GM12891 (cell line): ENCODE measurements at places on chromosomes 16 and 17.
A peak's percentile ranks its signal among the peaks of the same experiment; 100 is the strongest.

GRCh38 chr17:59490216-59490615 lies 75.2 kb upstream of the DHX40 start:
- DNase-seq, result no peak

- no peak for DNase-seq
Observed at GRCh38 chr16:66538910-66539309, 11.0 kb downstream of the TK2 start.

DNA sequence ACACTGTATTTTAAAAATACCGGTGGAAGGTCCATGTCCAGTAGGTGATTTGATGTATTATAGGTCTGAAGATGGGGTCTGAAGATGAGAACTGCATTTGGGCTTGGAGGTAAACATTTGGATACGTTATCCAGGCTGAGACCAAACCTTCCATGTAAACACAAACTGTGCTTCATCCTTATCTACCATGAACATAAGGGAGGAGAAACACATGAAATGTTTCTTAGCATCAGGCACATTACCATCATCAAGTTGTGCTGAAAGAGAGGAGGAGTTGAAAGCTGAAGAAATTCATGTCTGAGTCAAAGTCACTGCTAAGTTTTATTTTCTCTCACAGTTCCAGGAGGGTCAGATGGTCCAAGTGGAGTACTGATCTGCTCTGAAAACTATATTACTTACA lies 11.4 kb downstream of the SF3B3 start:
- DNase-seq, result no peak

GRCh38 chr17:61343576-61343975 lies 56.1 kb upstream of the TBX2 start:
- DNase-seq, result no peak

DNA sequence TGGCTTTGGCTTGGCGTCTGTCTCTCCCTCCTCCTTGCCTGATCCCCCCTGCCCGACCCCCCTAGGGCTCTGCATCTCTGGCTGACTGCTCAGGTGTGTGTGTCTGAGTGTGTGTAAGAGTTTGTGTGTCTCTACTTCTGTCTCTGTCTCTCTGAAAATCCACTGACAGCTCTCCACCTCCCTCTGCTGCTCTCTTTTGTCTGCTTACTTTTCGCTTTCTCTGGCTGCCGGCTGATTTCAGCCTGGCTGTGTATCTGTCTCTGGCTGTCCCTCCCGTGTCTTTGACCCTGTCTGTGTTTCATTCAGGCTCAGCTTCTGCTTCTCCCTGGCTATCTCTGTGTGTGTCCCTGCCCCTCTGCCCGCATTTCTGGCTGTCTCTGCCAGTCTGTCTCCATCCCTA lies 3.8 kb upstream of the SPEM1 start:
- no peak for DNase-seq

DNA sequence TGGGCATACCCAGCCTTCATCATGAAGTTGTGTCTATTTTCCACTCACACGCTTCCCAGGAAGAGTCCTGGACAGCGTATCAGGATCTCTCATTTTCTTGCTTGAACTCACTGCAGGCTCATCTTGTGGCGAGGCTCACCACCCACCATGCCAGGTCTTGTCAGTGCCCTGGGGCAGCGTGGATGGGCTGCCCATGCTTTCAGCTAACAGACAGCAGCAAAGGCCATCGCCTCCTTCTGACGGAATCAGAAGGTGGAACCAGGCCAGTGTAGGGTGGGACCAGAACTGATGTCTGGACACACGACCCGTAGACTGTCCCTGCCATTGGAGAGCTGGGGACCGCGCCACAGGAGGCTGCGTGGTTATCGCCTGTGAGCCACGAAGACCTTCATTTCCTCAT lies 169.4 kb downstream of the FOXL1 start:
- no peak for DNase-seq

GRCh38 chr16:30003670-30004423 lies 7.0 kb downstream of the DOC2A start:
- no peak for DNase-seq

DNA sequence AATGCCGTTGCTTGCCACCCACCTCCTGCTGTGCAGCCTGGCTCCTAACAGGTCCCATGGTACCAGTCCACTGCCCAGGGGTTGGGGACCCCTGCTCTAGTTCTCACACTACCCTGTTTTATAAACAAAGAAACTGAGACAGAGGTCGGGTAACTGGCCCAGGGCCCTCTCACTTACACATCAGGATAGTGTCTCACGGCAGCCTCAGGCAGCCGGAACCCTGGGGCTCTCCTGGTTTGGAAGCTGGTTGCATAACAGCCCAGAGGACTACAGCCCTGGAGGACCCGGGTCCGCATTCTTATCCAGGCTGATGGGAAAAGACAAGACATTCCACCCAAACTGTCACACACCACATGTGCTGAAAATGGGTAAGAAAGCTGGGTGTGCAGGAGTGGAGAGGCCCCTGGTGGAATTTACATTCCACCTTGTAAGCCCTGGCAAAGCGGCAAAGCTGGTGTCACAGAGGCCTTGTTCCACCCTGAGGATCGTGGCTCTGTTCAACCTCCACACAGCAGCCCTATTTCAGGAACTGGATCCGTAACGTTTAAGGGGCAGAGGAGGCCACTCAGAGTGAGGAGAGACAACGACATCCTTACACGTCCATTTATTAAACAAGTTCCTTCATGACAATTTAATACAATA lies 9.8 kb downstream of the CMTM3 start:
- DNase-seq, result no peak

- DNase-seq, result no peak
Observed at GRCh38 chr16:57670196-57670595, 2.1 kb downstream of the ADGRG3 start.

- DNase-seq, result no peak
Observed at GRCh38 chr17:39776252-39776651, 38.5 kb downstream of the GRB7 start.

DNA sequence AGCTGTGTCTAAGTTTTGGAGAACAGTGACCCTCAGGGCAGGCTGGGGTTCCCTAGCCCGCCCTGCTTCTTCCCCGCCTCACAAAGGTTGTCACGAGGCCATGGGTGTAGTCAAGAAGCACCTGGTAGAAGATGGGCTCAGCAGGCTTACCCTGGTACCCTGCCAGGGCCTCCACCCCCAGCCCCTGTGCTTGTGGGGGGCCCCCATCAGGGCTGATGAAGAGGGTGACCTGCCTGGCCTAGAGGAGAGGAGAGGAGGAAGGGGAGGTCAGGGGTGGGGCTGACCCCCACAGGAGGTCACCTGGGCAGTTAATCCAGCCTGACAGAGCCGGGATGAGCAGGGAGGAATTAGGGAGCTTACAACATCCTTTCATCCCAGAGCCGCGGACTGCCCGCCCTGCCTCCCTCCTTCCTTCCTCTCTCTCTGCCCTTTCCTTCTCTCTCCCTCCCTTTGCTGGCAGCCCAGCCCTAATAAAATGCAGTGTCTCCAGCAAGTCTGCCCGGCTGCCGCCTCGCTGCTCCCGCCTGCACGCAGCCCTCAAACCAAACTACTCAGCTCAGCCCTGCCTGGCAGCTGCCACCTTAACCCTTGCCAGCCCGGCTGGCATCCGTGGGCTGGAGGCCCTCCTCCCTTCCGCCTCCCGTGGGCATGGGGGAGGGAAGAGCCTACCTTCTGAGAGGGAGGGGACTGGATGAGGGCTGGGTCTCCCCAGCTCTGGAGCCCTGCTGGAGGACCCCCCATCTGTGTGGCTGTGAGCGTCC lies 7.2 kb downstream of the DLX3 start:
- DNase-seq, result peak; percentile 5

DNA sequence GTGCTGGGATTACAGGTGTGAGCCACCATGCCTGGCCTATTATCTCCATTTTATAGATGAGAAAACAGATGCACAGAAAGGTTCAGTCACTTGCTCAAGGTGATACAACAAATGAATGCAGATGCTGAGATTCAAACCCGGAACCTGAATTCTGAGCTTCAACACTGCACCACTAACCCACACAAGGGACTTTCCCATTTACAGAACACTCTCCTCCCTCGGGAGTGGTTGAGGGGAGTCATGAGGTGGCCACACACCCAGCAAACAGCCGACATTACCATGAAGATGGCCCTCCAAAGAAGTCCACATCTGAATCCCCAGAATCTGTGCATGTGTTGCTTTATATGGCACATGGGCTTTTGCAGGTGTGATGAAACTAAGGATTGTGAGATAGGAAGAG lies 9.1 kb downstream of the BCL7C start:
- no peak for DNase-seq

DNA sequence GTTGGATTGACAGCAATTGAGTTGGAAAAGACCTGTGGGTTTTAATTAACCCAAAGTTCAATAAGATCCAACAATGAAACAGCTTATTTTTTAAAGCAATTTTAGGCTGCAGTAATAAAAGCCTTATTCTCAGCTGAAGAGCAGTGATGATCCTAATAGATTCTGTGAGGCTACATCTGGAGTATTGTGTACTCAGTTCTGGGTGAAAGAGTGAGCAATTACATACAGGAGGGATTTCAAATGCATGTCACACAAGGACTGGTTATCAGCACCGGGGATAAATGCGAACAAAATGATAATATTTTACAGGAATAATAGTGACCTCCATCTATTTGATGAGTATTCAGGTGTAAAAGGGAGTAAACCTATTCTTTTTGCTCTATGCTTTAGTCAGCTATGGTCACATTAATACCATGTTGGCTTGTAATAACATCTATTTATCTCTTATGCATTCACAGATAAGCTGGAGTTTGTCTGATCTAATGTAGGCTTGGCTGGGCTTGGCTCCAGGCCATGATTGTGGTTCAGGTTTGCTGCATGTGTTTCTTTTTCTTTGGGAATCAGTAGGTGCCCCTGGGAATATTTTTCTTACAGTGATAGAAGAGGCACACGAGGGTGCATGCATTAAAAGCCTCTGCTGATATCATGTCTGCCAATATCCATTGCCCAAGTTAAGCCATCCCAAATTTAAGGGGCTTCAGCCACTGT lies 22.2 kb upstream of the TOX3 start:
- DNase-seq, result no peak

- no peak for DNase-seq
Observed at GRCh38 chr17:55263569-55264277, 1.0 kb upstream of the HLF start.

DNA sequence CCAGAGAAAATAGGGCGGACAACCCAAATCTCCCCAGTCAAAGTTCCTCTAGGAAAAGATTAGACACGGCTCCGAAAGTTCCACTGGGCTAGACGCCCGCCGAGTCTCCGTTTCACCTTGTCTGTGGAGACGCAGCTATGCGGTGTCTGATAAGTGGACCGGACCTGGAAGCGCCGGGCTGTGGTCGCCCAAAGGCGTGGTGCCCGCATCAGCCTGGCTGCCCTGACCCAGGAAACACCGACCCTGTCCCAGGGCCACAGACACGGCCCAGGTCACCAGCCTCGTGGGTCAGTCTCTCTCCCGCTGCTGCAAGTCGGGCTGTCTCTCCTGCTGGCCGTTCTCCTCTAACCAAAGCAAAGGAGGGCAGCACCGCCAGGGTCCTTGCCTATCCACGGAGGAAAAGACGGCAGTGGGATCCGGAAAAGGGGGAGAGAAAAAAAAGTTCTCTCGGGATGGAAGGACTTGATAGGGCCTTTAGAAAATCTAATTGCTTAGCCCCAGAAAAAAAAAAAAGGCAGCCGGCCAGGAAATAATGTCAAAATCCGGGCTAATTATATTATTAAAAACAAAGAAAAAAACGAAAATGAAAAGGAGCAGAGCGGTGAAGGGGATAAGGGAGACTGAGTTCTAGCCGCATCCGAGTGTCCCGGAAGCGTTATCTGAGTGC lies 13.9 kb upstream of the FOXF1 start:
- no peak for DNase-seq

GRCh38 chr17:1385861-1386260 lies 14.2 kb downstream of the YWHAE start:
- no peak for DNase-seq

- peak; percentile 98 for DNase-seq
Observed at GRCh38 chr17:44308320-44308818, at the start of gene RUNDC3A. TSS of gene RUNDC3A (plus strand) at chr17:44308601. CDS start at chr17:44308833, 232 bp downstream.

GRCh38 chr17:79251824-79252223 lies 177.2 kb downstream of the ENGASE start:
- DNase-seq, result no peak

DNA sequence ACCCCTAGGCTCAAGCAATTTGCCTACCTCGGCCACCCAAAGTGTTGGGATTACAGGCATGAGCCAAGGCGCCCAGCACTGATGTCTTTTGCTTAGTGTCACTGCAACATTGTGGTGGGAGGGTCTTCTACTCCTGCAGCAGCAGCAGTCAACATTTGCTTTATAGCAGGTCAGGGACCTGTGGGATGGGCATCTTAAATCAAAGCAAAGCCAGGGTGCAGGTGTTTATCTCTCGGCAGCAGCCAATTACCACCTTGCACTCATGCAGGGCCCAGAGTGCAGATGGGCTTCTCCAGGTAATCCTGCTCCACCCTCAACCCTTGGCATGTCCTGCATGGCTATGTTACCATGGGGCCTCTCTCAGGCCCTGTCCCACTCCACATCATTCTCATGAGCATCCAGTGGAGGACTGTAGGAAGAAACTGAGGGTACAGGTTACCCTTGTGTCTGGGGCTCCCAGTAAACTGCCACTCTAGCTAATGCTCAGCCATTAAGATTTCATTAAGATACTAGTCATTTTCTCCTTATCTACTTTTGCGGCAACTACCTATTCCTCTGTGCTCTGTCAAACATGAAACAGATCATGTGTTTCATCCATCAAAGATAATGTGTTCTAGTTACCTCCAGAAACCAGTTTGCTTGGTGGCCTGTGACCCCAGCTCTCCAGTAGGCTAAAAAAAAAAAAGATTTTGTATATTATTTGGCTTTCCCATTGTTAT lies 16.8 kb downstream of the ADGRG5 start:
- DNase-seq, result no peak

DNA sequence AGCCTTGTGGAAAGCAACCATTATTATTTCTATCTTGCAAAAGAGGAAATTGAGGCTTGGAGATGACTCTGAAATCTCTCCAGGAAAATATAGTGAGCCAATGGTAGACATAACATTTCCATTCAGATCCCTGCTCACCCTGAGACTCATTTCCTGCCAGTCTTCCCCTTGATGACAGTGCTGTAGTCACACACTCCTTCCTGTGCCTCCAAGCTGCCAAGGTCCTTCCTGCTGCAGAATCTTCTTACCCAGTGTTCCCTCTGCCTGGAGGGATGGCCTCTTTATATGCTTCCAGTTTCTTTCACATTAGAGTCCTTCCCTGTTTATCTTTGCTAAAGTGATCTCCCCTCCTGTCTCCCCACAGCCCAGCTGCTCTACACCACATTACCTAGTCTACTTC lies 648.1 kb downstream of the TOX3 start:
- no peak for DNase-seq

DNA sequence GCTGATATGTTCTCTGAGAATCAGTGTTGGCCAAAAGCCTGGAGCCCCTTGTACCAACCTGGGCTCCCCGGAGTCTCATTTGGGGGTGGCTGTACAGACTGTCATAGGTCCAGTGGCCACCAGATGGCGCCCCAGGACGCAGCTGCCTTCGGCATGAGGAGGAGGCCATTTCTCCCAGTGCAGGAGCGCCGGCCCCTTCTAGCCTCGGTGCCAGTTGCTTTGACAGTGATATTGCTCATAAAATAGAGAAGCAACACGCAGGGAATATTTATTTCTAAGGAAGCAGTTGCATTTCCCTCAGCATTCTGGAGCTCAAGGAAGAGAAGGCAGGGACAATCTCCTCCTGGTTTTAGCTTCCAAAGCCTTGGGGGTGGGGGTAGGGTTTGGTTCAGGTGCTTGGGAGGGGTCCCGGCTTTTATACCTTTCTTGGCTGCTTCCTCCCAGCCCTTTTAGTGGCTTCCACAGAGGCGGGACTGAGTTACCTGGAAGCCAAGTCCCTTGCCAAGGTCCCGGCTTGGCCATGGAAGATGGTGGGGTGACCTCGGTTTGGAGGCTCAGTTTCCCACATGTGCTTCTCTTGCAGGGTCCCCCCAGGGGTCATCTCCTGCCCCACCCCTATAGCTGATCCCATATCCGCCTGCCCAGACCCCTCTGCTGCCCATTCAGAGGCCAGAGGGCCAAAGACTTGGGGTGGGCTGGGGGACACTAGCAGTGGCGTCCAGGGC lies 117.8 kb upstream of the CDC42EP4 start:
- peak; percentile 87 for DNase-seq
